B cell (primary cell): ENCODE measurements at places on chromosomes 11 and 22.
A peak's percentile ranks its signal among the peaks of the same experiment; 100 is the strongest.

GRCh38 chr11:126175393-126175792 is 36.1 kb downstream of the RPUSD4 start:
- H3K36me3 ChIP-seq, result no peaks in the 10 kb centered on the region
- no peak for DNase-seq

DNA sequence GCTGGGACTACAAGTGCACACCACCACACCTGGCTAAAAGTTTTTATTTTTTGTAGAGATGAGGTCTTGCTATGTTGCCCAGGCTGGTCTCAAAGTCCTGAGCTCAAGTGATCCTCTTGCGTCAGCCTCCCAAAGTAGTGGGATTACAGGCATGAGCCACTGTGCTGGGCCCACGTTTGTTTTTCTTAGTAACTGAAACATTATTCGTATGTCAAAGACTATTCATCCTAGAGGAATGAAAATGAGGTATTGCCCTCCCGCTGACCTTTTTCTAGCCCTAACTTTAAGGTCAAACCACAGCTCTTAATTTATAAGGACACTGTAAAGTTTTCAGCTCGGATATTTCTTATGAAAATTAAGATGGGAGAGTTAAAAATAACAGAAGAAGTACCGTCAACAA is 33.2 kb upstream of the PAX6 start:
- DNase-seq, result no peak
- H3K4me3 ChIP-seq, result no peak overlapping the region
- H3K27ac ChIP-seq, result no peak overlapping the region
- H3K36me3 ChIP-seq, result no peaks in the 10 kb centered on the region

DNA sequence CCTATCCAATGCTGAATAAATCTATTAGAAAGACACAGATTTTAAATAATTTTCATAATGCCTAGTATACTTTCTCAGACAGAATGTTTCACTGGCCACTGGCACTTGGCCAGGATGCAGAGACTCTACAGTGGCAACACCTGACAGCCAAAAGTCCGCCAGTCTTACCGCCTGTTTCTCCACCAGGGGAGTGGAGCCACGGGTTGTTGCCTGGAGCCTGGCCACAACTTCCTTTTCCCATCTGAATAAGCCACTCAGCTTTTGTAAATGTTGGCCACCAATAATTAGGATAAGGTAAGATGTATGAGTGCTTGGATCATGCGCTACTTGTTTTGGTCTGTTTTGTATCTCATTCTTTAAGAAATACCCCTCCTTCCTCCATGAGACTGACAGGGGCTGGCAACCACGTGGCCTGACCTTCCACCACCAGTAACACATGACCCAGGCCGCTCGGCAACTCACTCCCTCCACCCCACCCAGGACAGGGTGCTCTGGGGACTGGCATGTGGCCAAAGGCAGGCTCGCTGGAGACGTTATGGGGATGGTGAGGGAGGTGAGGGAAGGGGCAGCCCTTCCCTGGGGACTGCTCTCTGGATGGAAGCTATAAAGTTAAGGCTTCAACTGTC is 93.0 kb upstream of the BID start:
- no peak overlapping the region for H3K4me3 ChIP-seq
- H3K27ac ChIP-seq, result no peak overlapping the region
- no peaks in the 10 kb centered on the region for H3K4me1 ChIP-seq
- H3K36me3 ChIP-seq, result peaks cover 87% of the 10 kb centered on the region

GRCh38 chr11:2256293-2256913 is 14.0 kb downstream of the ASCL2 start:
- no peaks in the 10 kb centered on the region for H3K27me3 ChIP-seq
- no peak overlapping the region for H3K4me3 ChIP-seq
- no peaks in the 10 kb centered on the region for H3K4me1 ChIP-seq
- H3K36me3 ChIP-seq, result no peaks in the 10 kb centered on the region
- no peak overlapping the region for H3K27ac ChIP-seq

DNA sequence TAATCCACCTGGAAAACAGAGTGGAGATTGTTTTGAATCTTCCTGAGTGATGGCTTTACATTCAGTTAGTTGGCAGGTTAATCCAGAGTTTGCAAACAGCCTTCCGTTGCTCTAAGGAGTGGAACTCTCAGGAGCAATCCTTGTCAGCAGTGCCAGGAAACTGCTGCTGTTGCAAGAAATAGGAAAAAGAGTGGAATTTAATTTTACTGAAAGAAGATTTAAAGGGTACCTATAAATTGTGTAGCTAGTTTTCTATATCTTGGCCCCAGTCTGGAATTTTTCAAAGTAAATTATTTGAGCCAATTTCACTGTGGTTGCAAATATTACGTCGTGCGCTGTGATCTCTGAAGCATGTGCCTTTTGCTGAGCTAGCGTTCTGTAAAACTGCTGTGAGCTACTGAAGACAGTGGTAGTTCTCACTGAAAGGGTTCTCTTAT is 55.5 kb upstream of the SLC5A12 start:
- H3K27me3 ChIP-seq, result no peaks in the 10 kb centered on the region
- no peak overlapping the region for H3K27ac ChIP-seq
- no peaks in the 10 kb centered on the region for H3K36me3 ChIP-seq
- H3K4me3 ChIP-seq, result no peak overlapping the region
- H3K4me1 ChIP-seq, result no peaks in the 10 kb centered on the region
- DNase-seq, result no peak

GRCh38 chr11:112167145-112167544 is at the start of gene TEX12:
TEX12 (plus strand) TSS chr11:112167372; CDS start chr11:112169269, 1,897 bp downstream.
- H3K4me3 ChIP-seq, result no peak within 1 kb of the TSS
- no peaks in the 10 kb centered on the region for H3K4me1 ChIP-seq
- H3K27me3 ChIP-seq, result no peaks in the 10 kb centered on the region
- no peak for DNase-seq
- H3K27ac ChIP-seq, result no peak within 1 kb of the TSS

GRCh38 chr22:40416267-40416570 is 45.8 kb downstream of the SGSM3 start:
- peaks cover 88% of the 10 kb centered on the region for H3K4me1 ChIP-seq
- peaks cover 56% of the 10 kb centered on the region for H3K36me3 ChIP-seq
- no peak for DNase-seq
- peak overlapping the region; percentile 80 for H3K27ac ChIP-seq
- H3K4me3 ChIP-seq, result no peak overlapping the region

- no peaks in the 10 kb centered on the region for H3K27me3 ChIP-seq
- no peak overlapping the region for H3K4me3 ChIP-seq
- H3K27ac ChIP-seq, result no peak overlapping the region
Observed at GRCh38 chr22:27581688-27582087, 219.9 kb downstream of the MN1 start.

- no peaks in the 10 kb centered on the region for H3K27me3 ChIP-seq
- H3K4me1 ChIP-seq, result peaks cover 10% of the 10 kb centered on the region
- H3K36me3 ChIP-seq, result no peaks in the 10 kb centered on the region
Observed at GRCh38 chr11:66866511-66866986, 9.7 kb downstream of the LRFN4 start.

DNA sequence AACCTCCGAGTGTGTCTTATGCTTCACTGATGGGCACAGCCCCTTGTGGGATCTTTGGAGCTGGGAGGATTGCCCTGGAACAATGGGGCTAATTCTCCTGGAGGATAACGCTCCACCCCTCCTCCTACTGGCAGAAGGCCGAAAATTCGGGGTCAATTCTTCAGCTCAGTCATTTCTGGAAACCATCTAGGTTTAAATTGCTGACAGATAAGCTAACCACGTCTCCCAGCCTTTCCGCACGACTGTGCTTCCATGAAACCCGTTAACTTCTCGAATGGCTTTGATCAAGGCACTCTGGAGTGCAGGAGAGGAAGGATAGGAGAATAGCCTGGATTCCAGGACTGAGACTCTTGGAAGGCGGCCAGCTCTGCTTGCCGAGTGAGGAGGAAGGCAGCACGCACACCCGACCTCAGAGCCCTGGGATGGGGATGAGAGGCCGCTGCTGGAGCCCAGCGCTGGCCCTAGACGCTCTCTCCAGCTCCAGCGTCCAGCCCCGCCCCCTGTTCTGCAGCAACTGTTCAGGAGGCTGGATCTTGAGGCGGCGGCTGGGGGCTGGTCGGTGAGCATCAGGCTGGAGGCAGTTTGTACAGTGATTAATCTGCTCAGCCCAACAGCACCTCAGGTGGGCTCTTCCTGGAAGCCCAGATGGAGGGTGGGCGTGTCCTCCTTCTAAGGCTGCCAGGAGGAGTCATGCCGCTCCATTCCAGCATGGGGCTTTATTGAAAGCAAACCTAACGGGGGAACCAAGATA is 176.7 kb upstream of the NCAM1 start:
- DNase-seq, result no peak
- no peaks in the 10 kb centered on the region for H3K4me1 ChIP-seq
- H3K27ac ChIP-seq, result no peak overlapping the region
- H3K27me3 ChIP-seq, result no peaks in the 10 kb centered on the region

- no peak overlapping the region for H3K27ac ChIP-seq
- H3K4me1 ChIP-seq, result no peaks in the 10 kb centered on the region
- peaks cover 18% of the 10 kb centered on the region for H3K36me3 ChIP-seq
- H3K27me3 ChIP-seq, result no peaks in the 10 kb centered on the region
Observed at GRCh38 chr11:9527481-9528135, 45.9 kb upstream of the WEE1 start.

DNA sequence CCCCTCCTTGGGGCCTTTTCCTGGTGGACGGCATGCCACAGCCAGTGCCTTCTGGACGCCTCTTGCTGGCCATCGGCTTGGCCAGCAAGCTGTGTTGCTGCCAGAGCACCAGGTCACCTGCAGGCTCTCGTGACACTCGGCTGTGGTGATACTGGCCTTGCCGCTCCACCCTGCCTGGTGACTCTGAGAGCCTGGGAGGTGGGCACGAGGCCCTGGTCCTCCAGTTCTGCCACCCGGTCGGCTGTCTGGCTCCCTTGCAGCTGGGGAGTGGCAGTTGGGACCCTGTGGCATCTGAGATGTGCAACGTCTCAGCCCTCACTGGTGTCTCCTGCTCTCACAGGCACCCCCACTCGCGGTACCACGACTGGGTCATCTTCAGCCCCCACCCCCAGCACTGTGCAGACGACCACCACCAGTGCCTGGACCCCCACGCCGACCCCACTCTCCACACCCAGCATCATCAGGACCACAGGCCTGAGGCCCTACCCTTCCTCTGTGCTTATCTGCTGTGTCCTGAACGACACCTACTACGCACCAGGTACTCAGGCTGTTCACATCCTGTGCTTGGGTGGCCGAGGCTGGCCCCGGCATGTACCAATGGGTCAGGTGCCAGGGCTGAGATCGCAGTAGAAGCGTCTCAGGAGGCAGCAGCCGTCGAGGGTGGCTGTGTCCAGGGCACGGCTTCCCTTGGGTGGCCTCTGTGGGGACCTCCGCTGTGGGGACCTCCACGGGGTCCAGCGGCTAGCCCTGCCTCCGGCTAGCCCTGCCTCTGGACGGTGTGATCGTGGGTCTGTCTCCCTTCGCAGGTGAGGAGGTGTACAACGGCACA is 26.0 kb downstream of the MUC2 start:
- H3K27me3 ChIP-seq, result no peaks in the 10 kb centered on the region
- H3K4me3 ChIP-seq, result no peak overlapping the region
- no peak for DNase-seq
- no peaks in the 10 kb centered on the region for H3K36me3 ChIP-seq
- H3K4me1 ChIP-seq, result no peaks in the 10 kb centered on the region

DNA sequence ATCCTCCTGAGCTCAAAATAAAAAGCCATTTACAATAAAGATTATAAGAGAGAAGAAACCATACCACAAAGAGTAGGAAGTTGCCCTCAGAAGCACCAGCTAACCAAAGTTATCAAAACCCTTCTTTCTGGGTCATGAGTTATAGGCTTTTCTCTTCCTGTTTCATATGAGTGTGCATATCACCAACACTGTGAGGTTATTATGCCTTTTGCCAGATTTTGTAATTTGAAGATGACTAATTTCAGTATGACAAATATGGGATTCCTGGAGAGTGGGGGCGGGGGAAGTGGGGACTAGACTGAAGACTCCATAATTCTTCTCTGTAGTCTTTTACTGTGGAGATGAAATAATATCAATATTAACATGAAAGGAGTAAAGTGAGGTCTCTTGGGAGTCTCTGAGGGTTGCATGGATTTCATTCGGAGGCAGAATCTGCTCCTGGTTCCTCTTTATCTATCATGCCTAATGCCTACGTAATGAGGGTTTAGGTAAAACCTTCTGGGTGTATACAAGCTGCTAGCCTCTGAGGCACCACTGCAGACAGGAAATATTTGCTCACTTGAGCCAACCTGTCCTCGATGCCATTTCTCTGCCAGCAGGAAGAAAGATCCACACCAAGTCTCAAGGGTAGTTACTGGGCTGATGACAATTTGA is 2.1 kb downstream of the LPXN start:
- H3K36me3 ChIP-seq, result peaks cover 8% of the 10 kb centered on the region
- DNase-seq, result peak; percentile 85
- peak overlapping the region; percentile 100 for H3K4me3 ChIP-seq
- H3K27me3 ChIP-seq, result no peaks in the 10 kb centered on the region
- H3K4me1 ChIP-seq, result peaks cover 47% of the 10 kb centered on the region

DNA sequence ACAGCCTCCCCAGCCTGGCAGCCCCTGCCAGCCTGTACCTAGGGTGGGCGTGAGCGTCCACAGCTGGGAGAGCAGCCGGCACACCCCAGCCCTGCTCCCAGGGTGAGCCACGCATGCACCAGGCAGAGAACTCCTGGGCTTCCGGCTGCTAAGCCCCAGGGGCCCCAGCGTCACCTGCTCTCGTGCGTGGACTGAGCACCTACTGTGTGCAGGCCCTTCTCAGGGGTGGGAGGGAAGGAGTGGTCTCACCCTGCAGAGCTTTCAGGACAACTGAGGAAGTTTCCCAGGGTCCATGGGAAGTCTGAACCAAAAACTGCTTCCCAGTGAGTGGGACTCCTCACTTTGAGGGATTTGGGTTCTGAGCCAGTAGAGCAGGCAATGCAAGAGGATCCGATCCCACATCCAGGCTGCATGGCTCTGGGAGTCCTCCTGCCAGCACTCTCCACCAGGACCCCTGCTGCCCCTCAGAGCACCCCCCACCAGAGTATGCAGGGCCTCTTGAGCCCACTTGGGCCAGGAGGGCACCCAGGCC is 47.1 kb upstream of the PRODH start:
- DNase-seq, result no peak
- no peaks in the 10 kb centered on the region for H3K27me3 ChIP-seq
- no peak overlapping the region for H3K4me3 ChIP-seq
- no peak overlapping the region for H3K27ac ChIP-seq
- no peaks in the 10 kb centered on the region for H3K4me1 ChIP-seq
- H3K36me3 ChIP-seq, result no peaks in the 10 kb centered on the region

GRCh38 chr22:22717664-22718063 is 73.2 kb downstream of the GGTLC2 start:
- H3K36me3 ChIP-seq, result no peaks in the 10 kb centered on the region
- no peak overlapping the region for H3K4me3 ChIP-seq
- no peak overlapping the region for H3K27ac ChIP-seq
- no peak for DNase-seq

GRCh38 chr11:123202155-123203151 is 7.4 kb upstream of the CLMP start:
- no peaks in the 10 kb centered on the region for H3K4me1 ChIP-seq
- no peaks in the 10 kb centered on the region for H3K36me3 ChIP-seq
- no peak overlapping the region for H3K4me3 ChIP-seq
- peaks cover 10% of the 10 kb centered on the region for H3K27me3 ChIP-seq
- no peak for DNase-seq
- H3K27ac ChIP-seq, result no peak overlapping the region
